Retina (tissue), 1 donor: ENCODE measurements at places on chromosomes 6 and 20.

GRCh38 chr6:3455569-3456394, 1.1 kb downstream of the SLC22A23 start:
- peak; percentile 68 for DNase-seq

GRCh38 chr6:107711412-107712236, 112.5 kb downstream of the SCML4 start:
- DNase-seq, result peak; percentile 51

DNA sequence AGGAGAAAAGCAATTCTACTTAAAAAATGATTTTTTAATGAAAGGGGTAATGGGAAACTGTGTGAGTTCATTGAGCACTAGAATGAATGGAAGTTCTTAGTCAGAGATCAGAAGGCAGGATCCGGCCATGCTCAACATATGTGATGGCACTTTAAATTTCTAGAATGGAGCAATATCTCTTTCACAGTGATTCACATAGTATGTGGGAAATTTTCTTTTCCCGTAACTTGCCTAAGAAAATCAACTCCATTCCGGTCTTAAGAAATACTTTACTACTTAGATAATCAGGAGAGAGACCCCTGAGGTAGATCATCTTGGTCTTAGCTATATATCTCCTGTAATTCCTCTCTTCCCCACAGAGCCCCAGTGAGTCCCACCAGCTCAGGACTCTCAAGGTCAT, 131.8 kb downstream of the SCML4 start:
- no peak for DNase-seq

DNA sequence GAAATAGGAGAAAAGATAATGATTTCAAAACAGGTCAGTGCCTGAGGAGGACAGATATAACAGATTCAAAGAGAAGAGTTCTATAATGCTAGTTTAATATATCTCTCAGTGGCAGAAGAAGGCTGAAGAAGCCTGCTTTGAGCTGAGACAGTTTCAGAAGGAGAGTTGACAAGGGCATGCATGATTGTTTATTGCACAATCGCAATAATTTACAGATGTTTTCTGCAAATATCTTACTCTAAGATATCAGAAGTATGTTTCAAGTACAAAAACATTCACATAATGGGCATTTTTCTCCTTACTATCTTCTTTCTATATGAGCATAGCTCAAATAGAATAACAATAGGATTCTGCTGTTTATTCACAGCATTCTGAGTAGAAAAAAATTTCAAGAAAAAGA, 557.7 kb upstream of the NRSN1 start:
- no peak for DNase-seq

- DNase-seq, result no peak
Measured at GRCh38 chr20:43911066-43911465, 3.6 kb upstream of the TOX2 start.
